ENCODE measurements at places on chromosomes 2 and 18.

DNA sequence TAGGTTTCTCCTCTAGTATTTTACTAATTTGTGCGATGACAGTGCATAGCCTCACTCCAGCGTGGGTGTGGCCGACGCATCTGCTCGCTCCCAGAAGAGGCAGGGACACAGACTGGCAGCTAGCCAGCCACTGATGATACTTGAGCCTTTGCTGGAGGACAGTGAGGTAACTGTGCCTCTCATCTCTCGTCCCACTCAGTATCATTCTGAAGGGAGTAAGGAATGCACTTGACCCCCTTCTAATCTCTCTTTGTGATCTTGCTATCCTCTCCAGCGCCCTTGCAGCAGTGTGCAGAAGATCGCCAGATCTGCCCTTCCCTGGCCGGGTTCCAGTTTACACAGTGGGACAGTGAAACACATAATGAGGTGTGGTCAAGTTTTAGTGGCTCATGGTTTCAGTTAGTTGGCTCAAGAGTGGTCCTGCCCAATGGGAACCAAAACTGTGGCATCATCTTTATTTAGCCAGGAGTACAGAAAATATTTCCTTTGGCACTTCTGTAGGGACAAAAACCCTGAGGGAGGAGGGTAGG lies 17.5 kb downstream of the NCAPH start:
- DNase-seq: no peak

DNA sequence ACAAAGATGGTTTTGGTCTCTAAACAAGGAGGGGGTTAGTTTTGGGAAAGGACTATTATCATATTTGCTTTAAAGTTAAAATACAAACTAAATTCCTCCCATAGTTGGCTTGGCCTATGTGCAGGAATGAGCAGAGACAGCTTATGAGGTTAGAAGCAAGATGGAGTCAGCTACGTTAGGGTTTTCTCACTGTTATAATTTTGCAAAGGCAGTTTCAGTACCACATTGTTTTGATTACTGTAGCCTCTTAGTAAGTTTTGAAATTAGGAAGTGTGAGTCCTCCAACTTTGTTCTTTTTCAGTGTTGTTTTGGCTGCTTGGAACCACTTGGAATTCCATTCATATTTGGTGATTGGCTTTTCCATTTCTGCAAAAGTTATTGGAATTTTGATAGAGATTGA lies 23.4 kb downstream of the LCLAT1 start:
- no peak for DNase-seq

GRCh38 chr18:27313678-27314077 lies 128.6 kb upstream of the CHST9 start:
- no peak for DNase-seq

GRCh38 chr2:30639836-30640235 lies 167.4 kb downstream of the CAPN13 start:
- no peak for DNase-seq

DNA sequence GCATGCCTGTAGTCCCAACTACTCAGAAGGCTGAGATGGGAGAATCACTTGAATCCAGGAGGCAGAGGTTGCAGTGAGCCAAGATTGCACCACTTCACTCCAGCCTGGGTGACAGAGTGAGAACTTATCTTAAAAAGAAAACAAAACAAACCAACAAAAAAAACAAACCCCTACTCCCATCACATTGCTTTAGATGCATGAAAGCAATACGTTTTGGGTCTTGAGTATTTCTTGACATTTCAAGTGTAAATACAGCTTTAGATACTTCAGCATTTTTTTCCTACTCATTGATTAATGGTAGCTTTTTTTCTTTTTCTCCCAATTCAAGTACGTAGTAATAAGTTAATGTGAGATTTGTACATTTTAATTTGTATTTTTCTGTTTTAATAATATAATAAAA lies 20.3 kb downstream of the RASGRP3 start:
- no peak for DNase-seq
